ENCODE measurements at places on chromosomes 12 and 14.

- DNase-seq = peak; percentile 62
These were observed 65.9 kb downstream of the DDX51 start for GRCh38 chr12:132078190-132078589.

DNA sequence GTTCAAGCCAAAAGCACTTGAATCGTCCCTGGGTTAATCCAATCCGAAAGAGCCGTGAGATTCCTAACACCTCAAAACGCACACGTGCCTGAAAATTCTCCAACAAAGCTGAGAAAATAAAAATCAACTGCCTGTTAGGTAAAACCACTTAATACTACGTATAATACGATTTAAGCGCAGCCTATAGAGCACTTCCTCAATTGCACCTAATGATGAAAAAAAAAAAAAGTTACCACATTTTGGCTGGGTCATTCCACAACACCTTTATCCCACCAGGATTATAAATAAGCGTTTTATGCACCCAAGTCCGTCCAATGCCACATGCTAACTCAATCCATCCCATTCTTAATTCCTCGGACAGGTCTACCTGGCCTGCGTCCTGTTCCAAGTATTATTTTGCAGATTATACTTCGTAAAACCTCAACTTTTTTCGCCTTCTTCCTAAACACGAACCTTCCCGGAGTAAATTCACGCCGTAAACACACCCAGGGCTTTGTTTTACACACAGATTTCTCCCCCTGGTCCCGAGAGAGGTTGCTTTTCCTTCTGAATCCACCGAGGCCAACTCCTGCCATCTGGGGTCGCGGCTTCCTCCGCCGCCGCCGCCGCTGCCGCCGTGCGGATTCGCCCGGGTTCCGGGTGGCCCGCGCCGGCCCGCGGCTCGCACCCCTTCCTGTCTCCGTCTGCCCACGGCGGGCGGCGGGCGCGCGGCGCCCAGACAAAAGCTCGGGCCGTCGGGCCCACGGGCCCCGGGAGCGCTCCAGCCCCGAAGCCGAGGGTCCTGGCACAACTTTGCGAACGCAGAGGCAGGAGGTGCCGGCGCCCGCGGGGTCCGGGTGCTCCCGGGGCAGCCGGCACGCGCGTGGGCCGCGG lies 66.2 kb downstream of the RNF34 start:
- DNase-seq = no peak

GRCh38 chr12:50569321-50569720 lies 64.5 kb downstream of the DIP2B start:
- no peak for DNase-seq

DNA sequence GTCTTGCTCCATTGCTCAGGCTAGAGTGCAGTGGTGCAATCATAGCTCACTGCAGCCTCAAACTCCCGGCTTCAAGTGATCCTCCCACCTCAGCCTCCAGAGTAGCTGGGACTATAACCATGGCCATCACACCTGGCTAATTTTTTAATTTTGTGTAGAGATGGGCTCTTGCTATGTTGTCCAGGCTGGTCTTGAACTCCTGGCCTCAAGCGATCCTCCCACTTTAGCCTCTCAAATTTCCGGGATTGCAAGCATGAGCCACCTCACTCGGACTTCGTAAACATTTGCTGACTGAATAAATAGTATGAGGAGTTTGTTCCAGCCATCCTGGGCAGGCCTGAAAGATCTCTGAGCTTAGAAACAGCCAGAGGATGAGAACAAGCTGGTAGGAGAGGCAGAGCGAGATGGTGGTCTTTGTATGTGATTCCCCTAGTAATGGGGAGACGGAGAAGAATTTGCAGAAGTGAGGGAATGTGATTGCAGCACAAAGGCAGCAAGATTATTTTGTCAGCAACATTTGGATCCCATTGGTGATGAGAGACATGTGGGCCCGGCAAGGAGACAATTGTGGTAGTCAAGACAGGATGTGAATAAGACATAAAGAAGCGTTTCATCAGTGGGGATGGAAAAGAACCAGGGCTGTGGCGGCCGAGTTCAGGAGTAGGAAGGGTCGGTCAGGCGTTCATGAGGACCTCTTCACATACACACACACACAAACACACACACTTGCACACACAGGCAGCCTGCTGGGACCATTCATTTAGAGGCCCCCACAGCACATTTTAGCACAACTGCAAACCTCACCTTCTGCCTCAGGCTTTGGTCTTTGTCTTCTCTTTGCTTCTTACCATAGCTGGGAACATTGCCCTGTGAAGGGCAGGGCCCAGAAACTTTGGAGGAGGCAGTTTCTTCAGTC lies 155.5 kb downstream of the ZFP36L1 start:
- peak; percentile 51 for DNase-seq

GRCh38 chr12:109554761-109555160 lies 18.5 kb downstream of the MMAB start:
- no peak for DNase-seq

DNA sequence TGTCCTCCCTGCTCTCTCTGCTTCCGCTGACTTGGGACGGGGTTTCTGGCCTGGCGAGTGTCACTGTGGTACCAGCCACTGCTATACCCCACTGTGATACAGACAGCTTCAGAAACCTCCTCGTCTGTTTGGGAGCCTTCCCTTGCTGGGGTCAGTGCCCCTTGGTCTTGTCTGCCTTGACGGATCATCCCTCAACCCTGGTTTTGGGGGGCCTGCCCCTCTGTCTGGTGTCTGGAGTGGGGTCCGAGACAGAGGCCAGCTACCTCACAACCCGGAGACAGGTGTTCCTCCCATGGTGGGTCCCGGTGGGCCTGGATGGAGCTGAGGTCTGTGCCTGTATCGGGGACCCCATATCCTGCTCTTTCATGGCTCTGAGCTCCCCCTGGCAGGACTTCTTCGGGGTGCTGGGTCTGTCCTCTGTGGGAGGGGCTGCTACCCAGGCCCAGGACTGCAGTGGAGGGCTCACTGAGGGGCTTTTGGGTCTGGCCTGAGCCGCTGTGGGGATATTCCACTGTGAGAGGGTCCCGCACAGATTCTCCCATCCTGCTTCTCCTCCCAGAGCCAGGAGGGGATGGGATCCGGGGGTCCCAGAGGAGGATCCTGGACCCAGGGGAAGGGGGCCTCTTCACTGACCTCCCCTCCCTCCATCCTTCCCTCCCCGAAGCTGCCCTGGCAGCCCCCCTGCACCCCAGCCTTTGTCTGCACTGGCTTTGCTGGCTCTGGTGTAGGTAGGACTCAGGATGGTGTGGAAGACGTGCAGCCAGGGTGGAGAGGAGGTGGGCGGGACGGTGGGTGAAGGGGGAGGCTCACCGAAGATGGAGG lies 365.5 kb downstream of the TMEM121 start:
- no peak for DNase-seq

DNA sequence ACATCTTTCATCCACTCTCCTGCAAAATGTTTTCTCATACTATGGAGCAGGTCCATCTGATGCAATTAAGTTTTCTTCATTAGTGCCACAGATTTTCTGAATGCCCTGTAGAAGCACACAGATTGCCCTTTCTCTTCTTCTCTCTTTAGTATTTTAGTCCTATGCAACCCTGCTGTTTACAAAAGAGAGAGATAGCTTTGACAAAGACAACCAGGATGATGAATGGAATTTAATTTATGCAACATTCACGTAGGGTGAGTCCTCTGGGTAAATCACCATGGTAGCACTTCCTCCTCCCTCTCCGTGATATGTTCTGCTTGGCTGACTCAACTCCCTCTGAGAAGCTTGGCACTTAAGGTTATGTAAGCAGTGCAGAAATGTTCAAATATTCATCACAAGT lies 400.9 kb upstream of the PDE3A start:
- peak; percentile 78 for DNase-seq

GRCh38 chr12:4276524-4277204 lies 3.1 kb downstream of the CCND2 start:
- peak; percentile 81 for DNase-seq

GRCh38 chr12:130632642-130633041 lies 83.5 kb downstream of the RIMBP2 start:
- no peak for DNase-seq

DNA sequence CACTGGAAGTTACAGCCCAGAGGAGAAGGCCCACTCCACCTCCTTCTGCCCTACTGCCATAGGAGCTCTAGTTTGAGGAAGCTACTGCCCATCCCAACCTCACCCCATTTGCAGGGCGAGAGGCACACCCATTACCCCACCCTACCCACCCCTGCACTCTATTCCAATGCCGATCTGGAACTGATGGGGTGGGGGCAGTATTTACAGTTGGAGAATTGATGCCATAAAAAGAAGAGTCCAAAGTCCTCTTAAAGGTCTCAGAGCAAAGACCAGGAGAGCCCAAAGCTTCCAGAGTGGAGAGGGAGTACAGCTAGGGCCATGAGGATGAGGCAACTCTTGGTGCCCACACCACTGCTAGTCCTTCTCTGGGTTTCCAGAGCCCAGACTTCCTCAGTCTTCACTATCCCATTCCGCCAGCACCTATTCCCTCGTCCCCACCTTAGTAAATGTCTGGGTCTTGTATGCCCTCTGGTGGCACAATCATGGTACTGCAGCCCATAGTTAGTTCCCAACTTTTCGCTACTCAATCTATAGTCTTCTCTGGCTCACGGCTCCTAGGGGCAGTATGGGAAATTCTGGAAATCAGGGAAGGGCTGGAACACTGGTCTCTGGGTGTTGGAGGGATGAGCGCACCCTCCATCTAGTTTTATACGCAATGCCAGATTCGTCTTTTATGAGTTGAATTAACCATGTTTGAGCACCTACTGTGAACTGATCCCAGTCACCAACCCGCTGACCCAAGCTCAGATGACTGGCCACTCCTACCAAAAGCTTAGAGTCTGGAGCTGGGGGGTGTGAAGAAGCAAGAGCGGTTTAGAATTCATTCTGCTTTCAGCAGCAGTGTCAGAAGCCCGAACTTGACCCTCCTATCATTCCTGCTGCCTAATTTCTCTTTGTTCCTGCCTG lies 6.9 kb upstream of the ADCY6 start:
- DNase-seq = peak; percentile 57

DNA sequence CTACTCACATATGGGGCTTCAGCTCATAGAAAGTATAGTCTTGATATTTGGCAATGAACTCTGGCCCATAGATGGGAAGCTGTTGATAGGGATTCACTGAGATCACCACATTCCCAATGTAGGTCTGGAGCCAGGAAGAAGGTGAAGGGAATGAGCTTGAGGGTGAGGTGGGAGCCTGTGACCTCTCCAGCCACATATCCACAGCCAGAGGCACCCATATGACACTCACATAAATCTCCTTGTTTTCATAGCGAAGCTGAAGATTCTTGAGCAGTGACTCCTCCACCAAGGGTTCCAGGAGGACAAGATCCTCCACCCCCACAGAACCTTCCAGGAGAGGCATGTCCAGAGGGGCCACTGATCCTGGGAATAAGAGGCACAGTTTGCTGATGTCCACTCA lies 1.9 kb downstream of the MYO1A start:
- DNase-seq = no peak

DNA sequence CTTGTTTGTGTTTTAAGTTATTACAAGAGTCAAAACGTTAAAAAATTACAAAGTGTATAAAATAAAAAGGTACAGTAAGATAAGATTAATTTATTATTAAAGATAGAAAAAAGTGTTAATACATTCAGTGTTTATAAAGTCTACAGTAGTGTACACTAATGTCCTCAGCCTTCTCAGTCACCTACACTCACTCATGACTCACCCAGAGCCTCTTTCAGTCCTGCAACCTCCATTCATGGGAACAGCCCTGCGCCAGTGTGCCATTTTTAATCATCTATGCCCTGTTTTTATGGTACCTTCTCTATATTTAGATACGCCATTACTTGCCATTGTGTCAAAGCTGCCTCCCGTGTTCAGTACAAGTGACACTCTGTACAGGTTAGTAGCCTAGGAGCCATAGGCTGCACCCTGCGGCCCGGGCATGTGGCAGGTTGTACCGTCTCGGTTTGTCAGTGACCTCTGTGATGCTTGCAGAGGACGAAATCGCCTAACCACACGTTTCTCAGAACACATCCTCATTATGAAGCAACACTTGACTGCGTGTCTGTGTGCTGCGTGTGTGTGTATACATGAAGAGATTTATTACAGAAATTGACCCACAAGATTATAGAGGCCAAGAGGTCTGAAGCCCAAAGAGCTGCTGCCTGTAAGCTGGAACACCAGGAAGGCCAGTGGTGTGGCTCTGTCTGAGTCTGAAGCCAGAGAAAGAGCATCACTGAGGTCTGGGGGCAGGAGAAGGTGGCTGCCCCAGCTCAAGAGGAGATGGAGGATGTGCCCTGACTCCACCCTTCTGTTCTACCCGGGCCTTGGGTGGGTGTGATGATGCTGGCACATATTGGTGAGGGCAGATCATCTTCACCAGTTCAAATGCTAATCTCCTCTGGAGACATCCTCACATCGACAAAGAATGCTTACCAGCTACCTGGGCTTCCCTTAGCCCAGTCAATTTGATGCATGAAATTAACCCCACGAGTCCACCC lies 116.6 kb upstream of the C14orf180 start:
- DNase-seq = no peak

GRCh38 chr12:112005419-112006395 lies 7.3 kb downstream of the TMEM116 start:
- no peak for DNase-seq

- no peak for DNase-seq
These were observed 99.6 kb downstream of the RIN3 start for GRCh38 chr14:92613008-92613658.

DNA sequence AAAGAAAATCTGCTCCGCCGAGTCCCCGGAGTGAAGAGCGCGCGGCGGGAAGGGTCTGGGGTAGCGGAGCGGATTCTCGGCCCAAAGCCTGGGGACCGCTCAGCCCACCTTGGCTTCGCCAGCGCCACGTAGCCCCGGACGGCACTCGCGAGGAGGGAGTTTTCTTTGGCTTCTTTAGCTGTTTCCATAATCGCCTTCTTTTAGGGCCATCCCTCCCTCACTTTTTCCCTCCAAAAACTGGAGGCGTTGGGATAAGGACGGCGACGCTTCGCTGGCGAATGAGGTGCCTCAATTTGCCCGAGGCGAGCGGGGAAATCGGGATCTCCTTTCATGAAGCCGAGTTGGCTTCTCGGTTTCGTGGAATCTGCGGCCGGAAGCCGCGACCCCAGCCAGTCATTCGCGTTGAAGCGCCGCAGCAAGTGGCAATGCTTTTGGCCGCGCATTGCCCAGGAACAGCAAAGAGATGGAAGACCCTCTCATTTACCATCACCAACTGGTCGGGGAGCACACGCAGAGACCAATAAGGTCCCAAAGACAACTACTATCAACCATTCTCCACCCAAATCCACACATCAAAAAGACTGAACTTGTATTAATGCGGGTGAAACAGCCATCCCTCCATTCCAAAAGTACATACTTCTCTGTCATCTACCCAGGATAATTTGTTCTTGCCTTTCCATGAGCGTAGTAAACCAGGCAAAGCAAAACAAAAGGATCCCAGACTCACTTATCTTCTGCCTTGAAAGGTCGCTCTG lies 8.4 kb upstream of the SIX1 start:
- no peak for DNase-seq
